ENCODE measurements at places on chromosomes 6 and 20.
A peak's percentile ranks its signal among the peaks of the same experiment; 100 is the strongest.

DNA sequence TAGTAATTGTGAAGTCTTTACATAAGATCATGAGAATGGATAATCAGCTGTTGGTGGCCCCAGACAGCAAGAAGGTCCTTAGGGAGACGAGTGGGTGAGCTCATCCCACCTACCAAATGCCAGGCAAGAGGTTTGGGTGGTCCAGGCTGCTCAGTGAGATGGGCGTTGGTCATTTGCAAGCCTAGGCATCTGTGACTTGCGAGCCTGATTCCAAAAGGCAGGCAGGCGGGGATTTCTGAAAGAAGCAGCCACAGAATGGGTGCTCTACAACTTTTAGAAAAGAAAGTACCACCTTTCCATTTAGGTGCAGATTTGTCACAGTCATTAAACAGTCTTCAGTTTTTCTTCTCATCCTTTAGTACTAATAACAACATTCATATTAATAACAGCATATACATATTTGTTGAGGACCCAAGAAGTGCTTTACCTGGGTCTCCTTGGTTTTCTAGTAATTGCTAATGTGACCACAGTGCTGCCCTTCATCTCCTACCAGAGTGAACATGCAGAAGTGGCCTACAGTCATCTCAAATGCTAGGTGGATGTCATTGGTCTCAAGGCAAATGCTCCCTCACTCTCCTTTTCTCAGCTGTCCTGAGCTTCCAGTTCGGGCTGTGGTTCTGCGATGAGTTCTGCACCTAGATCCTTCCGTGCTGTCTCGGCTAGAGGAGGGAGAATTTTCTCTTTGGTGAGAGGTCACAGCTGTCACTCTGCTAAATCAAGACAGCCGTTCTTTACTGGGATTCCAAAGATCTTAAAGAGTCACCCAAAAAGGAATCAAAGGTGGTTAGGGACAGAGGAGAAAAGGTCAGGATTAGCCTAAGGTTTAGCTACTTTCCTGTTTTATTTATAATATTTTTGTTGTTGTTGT, 2.7 kb downstream of the WRNIP1 start:
- no peak for DNase-seq

GRCh38 chr6:106617302-106617701, 12.0 kb downstream of the RTN4IP1 start:
- DNase-seq: no peak

DNA sequence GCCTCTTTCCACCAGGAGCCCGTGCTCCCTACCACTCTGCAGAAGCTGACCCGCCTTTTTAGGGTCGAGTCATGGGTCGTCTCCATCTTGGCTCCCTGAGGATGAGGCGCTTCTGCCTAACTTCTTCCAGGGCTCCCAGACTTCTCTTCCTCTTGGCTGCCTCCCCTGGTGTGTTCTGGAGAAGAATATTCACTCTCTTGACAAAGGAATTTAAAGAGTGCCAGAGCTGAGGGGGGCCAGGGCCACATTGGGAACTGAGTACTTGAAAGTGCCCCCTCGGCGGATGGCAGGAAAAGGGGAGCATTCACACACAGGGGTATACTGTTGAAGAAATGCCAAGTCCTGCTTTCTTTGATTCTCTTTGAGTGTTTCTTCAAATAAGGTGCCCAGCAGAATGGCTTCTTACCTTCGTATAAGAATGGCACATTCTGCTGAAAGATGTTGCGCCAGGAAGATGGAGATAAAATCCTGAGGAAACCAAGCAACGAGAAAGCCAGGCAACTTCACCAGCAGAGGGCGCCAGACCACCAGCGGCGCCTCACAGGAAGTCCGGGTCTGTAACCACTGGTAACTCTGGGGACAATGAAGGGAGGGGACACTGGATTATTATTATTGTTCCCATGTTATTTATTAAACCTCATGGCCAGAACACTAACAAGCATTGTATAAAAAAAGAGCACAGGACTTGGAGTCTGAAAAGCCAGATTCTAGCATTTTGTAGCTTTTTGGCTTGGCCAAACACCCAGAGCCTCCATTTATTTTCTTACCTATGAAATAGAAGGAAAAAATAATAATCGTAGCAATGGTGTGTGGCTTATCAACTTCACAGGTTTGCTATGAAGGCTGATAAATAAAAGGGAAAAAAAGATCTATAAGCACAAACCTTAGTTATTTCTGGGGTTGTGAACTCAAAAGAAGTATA, 176.7 kb downstream of the HACE1 start:
- no peak for DNase-seq

DNA sequence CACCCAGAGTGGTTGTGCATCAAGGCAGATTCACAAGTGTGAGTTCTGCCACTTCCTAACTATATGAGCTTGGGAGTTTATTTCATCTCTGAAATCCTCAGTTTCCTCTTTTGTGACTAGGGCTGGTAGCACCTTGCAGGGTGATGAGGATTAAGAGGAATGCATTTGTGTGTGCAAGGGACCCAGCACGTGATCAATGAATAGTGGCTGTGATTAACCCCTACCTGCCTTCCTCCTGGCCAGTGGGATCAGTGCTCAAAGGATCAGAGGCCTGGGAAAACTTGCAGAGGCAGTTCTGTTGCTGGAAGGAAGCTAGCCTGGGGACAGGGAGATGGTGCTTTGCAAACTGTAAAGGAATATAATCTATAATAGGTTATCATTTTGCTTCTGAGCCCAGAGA, 7.3 kb downstream of the SDC4 start:
- DNase-seq: no peak

DNA sequence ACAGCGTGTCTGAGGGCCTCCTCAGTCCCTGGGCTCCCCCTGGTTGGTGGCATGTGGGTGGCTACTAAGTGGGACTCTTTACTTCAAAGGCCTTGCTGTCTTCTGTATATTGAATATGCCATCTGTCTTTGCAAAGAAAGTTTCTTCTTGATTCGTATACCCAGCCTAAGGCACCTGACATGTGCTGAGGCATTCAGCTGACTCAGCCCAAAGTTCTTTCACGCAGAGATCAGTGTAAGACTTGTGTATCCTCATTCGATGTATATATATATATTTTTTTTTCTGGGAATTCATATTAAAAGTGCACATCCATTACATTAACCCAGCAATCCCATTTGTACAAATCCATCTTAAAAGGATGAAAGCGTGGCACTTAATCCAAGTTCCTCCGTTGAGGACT, 115.1 kb upstream of the PMEPA1 start:
- no peak for DNase-seq

- DNase-seq: no peak
Measured at GRCh38 chr6:170034294-170034693, 256.6 kb downstream of the DLL1 start.

DNA sequence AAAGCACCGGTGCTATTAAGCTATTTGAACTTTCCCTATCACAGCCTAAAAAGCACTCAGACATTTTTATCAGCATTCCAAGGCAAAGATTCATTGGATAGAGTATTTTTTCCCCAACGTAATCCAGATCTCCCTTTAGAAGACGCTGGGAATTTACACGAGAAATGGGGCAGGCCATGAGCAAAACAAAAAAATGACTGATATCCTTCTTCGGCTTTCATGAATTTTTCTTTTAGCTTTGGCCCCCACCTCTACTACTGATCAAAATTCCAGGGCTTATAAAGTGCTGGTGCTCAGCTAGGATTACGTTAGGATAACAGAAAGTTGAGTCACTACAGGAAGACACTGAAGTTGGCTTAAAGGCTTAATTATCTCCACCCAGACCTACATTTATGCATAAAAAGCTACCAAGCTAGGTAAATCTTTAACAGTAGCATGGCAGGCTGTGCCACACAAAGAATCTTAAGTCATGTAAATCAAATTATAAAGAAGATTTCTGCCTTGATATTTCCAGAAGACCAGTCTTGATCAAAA, 418.5 kb upstream of the BTBD3 start:
- DNase-seq: no peak

GRCh38 chr20:57142667-57143066, 123.8 kb downstream of the BMP7 start:
- DNase-seq: no peak

GRCh38 chr20:11120431-11120830, 446.6 kb upstream of the JAG1 start:
- DNase-seq: no peak

GRCh38 chr6:4586469-4586859, 189.7 kb upstream of the CDYL start:
- no peak for DNase-seq

DNA sequence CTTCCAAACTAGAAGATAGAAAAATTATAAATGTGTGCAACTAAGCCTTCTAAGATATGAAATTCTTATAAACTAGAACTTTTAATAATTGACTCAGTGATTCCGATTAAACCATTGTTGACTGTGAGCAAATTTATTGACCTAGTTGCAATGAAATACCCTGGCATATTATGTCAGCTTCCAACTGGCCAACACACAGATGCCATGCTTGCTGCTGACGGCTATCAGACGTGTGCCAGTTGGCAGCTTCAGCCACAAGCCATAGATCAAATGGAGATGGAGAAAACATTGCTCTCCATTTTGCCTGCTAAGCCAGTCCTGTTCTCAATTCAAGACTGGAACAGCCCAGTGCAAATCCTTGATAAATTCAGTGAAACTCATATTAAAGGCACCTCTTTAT, 101.7 kb upstream of the HDGFL1 start:
- no peak for DNase-seq

DNA sequence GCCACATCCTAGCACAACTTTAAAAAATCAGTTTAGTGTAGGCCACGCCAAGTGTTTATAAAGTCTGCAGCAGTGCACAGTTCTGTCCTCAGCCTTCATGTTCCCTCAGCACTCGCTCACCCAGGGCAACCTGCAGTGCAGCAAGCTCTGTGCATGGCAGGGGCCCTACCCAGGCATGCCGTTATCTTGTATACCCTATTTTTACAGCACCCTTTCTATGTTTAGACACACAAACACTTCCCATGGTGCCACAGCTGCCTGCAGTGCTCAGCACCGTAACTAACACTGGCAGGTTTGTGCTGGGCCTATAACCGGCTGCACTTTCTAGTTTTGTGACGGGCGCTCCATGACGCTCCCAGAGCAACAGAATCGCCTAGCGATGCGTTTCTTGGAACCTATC, 43.8 kb downstream of the ZBTB46 start:
- no peak for DNase-seq

GRCh38 chr6:29924287-29924686, 18.0 kb upstream of the HLA-A start:
- DNase-seq: no peak

- no peak for DNase-seq
Measured at GRCh38 chr20:45924391-45925261, 9.9 kb upstream of the PCIF1 start.

DNA sequence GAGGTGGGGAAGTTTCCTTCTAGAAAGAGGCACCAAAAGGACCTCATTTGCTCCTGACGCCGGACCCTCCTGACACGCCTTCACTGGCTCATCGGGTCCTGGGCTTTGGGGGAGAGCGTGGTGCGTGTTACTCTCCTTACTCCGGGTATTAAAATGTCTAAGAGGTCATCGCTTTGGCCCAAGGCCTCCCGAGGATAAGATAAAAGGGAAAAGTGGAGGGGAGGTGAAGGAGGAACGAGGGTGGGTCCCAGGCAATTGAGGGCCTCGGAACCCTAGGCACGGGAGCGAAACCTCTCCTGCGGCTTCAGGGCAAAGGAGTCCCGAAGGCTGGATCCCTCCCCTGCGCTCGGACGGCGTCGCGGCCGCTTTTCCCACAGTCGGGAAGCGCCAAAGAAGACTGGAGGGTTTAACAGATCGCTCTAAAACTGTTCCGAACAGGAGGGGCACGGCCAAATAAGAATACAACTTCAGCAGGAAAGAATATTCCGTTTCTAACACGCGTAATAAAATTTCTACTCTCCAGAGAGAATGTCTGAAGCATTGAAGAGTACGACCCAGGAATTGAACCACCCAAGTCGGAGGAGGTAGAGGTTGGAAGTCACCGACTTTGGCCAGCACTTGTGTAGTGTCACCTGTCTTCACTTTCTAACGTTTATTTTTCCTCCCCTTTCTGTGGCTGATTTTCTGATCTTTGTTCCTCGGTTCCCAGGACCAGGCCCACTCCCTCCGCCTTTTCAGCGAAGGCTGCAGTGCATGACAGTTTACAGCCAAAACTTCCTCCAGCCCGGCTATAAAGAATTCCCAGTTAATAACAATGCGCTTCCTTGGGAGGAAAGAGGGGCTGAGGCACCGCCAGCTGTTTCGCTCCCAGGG, 2.1 kb upstream of the TBXT start:
- no peak for DNase-seq

DNA sequence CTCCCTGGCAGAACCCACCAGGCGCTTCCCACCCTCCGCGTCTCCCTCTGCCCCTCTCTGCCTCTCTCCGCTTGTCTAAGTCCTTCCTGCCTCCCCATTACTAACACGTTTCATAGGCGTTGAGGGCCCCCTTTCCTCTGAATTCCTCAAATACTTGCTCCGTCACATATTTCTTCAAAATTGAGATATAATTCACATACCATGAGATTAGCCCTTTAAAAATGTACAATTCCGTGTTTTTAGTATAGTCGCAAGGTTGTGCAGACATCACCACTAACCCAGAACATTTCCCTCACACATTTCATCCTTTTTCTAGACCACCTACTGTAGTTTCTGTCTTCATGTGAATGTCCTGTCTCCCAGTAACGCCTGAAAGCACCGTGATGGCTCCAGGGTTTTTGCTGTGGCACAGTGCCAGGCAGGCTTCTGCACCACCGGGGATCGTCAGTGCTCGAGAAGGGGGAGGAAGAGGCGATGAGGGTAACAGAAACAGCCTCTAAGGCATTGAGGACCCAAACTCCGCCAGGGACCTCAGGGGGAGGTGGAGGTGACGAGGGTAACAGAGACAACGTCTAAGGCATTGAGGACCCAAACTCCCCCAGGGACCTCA, 141.9 kb upstream of the SNX9 start:
- DNase-seq: no peak

GRCh38 chr6:166714187-166714510, 87.1 kb upstream of the RPS6KA2 start:
- DNase-seq: no peak

- DNase-seq: no peak
Measured at GRCh38 chr6:144659202-144660182, 374.4 kb downstream of the UTRN start.

DNA sequence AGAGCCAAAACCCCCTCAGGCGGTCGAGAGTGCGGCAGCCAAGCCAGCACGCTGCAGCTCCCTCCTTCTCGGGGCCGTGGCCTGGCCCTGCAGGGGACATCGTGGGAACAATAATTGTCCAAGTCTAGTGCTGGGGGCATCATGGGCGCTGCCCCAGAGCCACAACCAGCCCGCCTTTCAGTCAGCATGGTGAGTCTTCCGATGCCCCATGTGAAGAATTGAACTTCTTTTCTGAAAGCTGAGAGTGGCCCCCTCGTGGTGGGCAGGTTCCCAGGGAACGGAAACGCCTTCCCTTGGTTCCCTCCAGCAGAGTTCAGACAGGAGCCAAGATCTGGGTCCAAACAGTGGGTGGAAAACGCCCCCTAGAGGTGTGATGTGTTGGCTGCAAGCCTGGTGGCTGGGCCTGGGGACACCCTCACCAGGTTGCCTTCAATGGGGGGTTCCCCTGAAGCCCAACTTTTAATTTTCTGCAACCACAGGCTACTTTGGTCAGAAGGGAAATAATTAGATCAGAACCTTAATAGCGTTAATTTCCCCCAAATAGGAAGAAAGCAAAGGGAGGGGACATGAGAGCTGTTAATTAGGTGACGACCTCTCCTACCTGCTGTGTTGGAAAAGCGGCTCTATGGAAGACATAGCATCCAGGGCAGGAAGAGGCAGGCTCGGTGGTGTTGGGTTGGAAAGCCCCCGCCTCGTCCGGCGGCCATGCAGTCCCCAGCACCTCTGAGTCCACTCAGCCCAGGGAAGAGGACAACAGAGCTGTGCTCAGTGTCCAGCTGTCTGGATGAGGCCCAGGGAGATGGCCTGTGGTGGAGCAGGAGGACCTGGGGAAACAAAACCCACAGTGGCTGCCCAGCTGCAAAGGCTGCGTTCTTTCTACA, 4.7 kb upstream of the MRGBP start:
- peak; percentile 63 for DNase-seq

- DNase-seq: no peak
Measured at GRCh38 chr6:145531822-145532221, 203.5 kb downstream of the EPM2A start.

All from NCI-H1436 treated with DMSO at 0.1 percent for 48 hours (cell line).